Stimulated activated CD4-positive, alpha-beta T cell treated with anti-CD3 and anti-CD28 coated beads, Interleukin-4, amount 100 ng/mL, for 48 hours (primary cell): ENCODE measurements at places on chromosomes 13 and 19.
A peak's percentile ranks its signal among the peaks of the same experiment; 100 is the strongest.

DNA sequence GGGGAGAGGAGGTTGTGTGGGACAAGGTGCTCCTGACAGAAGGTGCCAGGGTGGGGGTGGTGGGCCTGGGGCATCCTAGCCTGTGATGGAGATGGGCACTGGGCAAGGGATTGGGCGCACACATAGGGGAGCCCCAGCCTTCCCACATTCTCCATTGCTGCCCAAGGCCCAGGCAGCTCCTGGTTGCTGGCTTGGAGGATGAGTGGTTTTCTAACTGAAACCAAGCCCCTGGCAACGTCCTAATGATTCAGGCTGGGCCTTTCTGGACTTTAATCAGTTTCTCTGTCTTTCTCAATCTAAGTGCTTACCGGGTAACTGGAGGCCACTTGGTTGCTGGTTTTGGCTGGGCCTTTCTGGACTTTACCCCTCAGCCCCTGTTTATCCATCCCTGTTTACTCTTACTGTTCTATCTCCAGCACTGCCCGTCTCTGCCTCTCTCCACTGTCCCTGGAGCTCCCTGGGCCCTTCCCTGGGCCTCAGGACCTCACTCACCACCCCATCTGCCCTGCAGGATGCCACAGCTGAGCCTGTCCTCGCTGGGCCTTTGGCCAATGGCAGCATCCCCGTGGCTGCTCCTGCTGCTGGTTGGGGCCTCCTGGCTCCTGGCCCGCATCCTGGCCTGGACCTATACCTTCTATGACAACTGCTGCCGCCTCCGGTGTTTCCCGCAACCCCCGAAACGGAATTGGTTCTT is 354 bp downstream of the CYP4F3 start:
- DNase-seq = no peak

GRCh38 chr19:45630463-45630862 is 8.7 kb downstream of the EML2 start:
- DNase-seq = no peak

DNA sequence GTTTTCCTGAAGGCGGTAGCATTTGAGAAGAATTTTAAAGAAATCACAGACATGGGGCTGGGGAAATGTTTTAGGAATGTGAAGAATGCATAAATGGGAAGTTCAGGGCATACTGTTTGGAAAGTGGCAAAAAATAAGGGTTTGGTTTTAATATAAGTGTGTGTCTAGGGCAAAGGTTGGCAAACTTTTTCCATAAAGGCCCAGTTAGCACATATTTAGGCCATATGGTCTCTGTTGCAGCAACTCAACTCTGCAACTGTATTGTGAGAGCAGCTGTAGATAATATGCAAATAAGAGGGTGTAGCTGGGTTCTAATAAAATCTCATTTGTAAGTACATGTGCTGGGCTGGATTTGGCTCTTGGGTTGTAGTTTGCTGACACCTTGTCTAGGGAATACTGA is 521.9 kb downstream of the DIAPH3 start:
- DNase-seq = no peak

- no peak for DNase-seq
Measured at GRCh38 chr19:49428547-49429451, 3.6 kb downstream of the GFY start.

DNA sequence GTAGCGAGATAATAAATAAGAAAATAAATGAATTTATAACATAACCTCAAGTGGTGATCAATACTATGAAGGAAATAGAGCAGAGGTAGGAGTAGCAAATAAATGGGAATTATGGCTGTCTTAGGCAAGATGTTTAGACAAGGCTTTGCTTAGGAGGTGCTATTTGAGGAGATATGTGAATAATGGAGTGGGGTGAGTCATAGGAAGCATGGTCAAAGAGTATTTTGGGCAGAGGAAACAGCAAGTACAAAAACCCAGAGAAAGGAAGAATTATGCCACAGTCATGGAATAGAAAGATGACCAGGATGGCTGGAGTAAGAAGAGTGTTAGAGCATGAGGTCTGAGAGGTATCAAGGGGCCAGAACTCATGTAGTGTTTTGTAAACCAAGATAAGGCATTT is 33.6 kb upstream of the LPAR6 start:
- DNase-seq = no peak

DNA sequence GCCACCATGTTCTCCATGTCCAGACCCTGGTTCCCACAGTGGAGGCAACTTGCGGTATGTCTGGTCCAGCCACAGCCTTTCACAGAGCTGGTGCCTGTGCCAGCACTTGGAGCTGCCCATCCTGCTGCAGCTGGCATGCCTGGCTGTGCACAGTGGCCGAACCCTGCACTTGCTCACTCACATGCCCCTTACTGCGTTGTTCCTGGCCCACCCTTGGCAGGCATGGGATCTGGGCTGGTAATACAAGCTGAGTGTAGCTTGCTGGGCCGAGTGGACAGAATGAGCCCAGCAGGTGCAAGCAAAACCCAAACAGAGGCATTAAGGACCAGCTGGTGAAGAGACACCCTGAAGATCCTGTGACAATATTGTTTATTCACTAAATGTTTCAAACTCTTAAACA is 583.9 kb upstream of the SLITRK6 start:
- no peak for DNase-seq

GRCh38 chr13:49450105-49450819 is 6.2 kb downstream of the SETDB2 start:
- no peak for DNase-seq

GRCh38 chr19:35332817-35333216 is 3.8 kb downstream of the CD22 start:
- DNase-seq = peak; percentile 31

- no peak for DNase-seq
Measured at GRCh38 chr13:26446751-26447150, 110.7 kb upstream of the WASF3 start.

DNA sequence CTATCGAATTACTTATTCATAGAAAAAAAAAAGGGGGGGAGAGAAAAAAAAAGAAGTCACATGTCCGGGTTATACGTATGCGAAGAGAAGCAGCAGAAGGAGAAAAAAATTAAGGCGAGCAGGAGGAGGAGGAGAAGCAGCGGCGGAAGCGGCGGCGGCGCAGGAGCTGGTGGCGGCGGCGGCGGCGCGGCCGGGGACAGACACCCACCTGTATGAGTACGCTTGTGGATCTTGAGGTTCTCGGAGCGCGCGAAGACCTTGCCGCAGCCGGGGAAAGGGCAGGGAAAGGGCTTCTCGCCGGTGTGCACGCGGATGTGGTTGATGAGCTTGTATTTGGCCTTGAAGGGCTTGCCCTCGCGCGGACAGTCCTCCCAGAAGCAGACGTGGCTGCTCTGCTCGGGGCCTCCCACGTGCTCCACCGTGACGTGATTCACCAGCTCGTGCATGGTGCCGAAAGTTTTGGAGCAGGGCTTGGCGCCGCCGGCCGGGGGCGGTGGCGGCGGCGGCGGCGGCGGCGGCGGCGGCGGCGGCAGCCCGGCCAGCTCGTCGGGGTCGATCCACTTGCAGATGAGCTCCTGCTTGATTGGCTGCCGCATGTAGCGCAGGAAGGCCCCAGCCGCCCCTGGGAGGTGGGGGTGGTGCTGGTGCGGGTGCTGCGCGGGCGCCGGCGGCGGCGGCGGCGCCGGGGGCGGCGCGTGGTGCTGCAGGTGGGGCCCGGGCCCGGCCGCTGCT is 1.5 kb downstream of the ZIC5 start:
- DNase-seq = no peak

DNA sequence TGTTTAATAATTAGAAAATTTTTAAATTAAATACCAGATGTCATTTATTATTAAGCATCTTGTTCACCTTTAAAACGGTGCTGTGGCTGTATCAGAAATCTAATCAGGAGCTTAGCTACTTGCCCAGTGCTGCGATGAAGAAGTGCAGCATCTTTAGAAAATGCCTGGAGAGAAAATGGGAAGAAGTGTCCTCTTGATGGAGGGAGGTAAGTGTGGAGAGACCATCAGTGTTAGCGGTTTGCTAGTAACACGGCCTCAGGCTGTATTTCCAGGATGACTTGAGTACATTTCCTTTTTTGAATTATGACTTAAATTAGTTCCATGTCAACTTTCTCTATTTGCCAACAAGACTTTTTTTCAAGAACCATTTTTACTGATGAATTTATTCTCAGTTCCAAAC is 74.1 kb downstream of the SHISA2 start:
- DNase-seq = no peak

- DNase-seq = peak; percentile 42
Measured at GRCh38 chr19:51016798-51017683, 2.5 kb downstream of the KLK10 start.

DNA sequence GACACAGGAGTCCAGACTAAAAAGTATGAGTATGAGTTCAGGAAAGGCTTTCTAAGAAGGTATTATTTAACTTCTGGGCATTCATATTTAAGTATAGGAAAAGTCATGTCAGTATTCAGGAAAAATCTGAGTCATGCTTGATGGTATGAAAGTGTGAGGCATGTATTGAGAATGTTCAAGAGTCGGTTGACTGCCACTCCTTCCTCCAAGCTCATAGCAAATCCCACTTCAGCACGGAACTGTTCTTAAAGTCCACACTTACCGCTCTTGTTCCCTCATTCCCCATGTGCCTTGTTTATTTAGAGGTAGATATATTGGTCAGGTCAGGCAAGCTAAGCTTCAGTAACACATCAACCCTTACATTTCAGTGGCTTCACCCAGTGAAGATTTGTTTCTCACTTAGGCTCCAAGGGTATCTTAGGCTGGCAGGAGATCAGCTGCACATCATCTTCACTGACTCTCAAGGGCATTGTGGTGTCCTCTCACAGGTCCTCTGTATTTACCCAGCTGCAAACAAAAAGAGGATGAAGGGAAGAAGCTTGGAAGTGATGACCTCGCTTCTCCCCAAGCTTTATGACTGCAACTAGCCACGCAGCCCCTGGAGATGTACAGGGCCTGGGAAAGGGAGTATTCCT is 1189.2 kb downstream of the EFNB2 start:
- DNase-seq = no peak

DNA sequence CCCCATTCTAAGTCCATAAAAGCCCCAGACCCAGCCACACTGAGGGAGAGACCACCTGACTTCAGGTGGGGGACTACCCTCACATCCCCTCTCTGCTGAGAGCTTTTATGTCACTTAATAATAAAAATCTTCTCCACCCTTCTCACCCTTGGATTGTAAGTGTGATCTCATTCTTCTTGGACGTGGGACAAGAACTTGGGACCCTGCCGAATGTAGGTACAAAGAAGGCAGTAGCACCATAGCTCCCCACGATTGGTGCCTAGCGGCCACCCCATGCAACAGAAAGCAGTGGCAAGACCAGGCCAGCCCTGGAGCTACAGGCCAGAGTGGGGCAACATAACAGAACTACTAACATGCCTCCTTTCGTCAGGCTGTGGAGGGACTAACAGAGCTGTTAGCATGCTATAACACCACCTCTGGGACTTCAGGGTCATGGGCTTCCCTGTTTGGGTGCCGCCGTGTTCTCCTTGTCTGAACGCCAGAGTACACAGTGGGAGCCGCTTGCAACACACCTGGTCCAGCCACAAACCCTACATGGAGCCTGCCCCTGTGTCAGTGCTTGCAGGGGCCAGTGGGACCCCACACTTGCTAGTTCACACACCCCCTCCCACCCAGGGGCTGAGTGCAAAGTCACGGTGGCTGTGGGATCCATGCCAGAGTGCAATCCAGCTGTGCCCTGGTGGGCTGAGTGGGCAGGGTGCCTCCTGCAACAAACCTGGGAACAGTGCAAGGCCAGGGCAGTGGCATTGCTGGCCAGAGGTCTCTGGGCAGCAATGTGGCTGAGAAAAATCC is 5.2 kb upstream of the FBXO17 start:
- DNase-seq = no peak

DNA sequence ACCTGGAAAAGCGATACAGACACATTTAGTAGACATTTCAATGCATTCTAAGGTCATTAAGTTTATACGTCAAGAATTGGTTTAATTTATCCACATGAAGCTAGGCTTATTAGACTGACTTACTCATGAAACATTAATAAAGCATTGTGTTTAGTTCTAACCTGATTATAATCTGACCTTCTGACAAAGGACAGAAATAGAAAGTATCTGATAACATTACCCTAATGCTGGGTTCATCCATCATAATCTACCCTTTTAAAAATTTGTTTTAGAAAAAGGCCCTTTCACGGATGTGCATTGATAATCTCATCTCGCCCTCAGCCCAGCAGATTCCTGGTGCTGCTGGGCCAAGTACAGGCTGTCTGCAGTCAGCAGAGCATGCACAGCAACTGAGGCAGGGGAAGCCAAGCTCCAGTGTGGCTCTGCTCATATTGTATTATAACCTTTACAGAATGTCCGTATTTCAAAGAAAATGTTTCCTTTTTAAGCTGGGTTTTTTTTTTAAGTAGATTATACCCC is 142.1 kb upstream of the MAB21L1 start:
- no peak for DNase-seq

DNA sequence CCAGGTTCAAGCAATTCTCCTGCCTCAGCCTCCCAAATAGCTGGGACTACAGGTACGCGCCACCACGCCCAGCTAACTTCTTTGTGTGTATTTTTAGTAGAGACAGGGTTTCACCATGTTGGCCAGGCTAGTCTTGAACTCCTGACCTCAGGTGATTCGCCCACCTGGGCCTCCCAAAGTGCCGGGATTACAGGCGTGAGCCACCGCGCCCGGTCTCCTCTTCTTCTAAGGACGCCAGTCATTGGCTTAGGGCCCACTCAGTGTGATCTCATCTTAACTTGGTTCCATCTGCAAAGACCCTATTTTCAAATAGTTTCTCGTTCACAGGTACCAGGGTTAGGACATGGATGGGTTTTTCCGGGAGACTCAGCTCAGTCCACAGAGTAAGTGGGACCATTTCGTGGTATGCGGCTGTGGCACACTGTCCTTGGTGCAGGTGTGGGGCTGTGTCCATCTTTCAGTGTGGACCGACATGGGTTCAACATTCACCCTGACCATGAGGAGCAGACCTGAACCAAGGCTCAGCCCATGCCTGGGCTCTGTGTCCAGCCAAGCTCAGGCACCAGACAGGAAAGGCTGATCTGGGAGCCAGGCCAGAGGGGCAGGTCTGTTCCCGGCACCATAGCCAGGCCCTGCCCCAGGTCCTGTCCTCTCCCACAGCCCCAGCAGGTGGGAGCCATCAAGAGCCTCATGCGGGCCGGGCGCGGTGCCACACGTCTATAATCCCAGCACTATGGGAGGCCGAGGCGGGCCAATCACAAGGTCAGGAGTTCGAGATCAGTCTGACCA is 2.8 kb upstream of the MKNK2 start:
- DNase-seq = no peak

GRCh38 chr19:17615889-17616685 is 60.6 kb downstream of the COLGALT1 start:
- no peak for DNase-seq

GRCh38 chr19:4722671-4723594 is 709 bp downstream of the DPP9 start:
- no peak for DNase-seq
